Left ventricle myocardium superior (tissue), 1 donor: ENCODE measurements at places on chromosomes 5 and 9. TPM values are rescaled to one million over a fixed set of nuclear protein-coding genes. Genes with fewer than 3 reads are reported as not detected.

- no peak for DNase-seq
Measured at GRCh38 chr9:107700847-107701246, 211.3 kb upstream of the KLF4 start.

GRCh38 chr5:176787676-176788075 lies 22.7 kb upstream of the UNC5A start:
- no peak for DNase-seq

- DNase-seq: no peak
Measured at GRCh38 chr9:134891053-134891452, 10.4 kb downstream of the FCN2 start.

- DNase-seq: no peak
Measured at GRCh38 chr9:29290516-29290915, 1717.2 kb upstream of the C9orf72 start.

- DNase-seq: no peak
Measured at GRCh38 chr5:32100230-32100629, 73.9 kb downstream of the GOLPH3 start.

- no peak for DNase-seq
Measured at GRCh38 chr9:112559629-112560413, 73.2 kb downstream of the KIAA1958 start.

DNA sequence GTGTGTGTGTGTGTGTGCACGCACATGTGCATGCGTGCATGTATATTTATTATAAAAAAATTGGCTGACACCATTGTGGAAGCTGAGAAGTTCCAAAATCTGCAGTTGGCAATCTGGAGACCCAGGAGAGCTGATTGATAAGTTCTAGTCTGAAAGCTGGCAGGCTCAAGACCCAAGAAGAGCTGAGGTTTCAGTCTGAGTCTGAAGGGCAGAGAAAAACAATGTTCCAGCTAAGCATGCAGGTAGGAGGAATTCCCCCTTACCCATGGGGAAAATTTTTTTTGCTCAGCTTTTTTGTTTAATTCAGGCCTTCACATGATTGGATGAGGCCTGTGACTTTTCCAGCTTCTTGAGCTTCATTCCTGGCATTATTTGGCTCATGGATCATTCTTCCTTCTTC lies 31.2 kb upstream of the ACTBL2 start:
- no peak for DNase-seq

- no peak for DNase-seq
Measured at GRCh38 chr9:121141306-121141705, 60.4 kb downstream of the RAB14 start.

DNA sequence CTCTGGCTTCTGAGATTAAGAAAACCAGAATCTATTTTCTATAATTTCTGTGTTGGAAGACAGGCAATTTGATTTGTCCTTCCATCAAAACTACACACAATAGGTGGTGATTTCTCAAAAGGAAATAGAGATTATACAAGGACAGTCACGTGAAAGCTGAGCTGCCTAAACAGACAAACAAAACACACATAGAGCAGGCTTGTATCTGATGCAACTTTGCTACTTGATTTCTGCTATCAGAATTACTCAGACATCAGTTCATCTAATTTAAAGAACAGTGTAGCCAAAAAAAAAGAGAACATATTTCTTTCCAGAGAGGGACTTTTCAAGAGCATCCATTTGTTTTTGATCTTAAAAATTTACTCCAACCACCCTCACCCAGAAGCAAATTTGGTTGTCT lies 2128.3 kb upstream of the C9orf72 start:
- DNase-seq: no peak

DNA sequence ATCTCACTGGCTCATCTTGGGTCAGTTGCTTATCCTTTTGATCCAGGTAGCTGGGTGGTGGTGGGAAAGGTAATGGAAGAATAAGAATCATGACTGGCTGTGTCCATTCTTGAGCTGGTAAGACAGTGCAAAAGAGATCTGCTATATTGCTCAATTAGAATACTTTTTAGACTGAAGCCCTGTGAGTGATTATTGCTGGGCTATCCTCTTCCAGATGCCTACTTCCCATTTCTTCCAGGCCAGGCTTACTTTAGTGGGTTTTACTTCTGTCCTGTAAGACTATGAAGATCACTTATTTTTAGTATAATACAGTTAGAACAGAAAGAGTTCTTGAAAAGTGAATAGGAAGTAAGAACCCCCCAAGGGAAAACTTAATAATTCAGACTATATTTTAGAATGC lies 7.2 kb downstream of the MARCHF6 start:
- no peak for DNase-seq

DNA sequence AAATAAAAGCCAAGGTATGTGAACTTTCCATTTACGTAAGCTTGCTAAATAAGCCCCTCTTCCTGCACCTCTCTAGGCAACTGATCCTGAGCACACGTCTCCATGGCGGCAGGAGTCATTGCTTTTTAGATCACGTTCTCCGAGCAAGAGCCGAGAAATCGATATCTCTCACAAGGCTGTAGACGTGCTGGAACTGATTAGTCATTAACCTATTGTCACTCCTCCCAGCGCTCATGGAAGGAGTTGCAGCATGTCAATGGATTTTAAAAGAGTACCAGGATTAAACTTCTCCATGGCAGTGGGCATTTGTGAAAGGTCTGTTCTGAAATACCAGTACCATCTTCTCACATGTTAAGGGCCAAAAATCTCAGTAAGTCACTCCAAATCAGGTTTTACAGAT lies 4.7 kb upstream of the ADCY2 start:
- no peak for DNase-seq

DNA sequence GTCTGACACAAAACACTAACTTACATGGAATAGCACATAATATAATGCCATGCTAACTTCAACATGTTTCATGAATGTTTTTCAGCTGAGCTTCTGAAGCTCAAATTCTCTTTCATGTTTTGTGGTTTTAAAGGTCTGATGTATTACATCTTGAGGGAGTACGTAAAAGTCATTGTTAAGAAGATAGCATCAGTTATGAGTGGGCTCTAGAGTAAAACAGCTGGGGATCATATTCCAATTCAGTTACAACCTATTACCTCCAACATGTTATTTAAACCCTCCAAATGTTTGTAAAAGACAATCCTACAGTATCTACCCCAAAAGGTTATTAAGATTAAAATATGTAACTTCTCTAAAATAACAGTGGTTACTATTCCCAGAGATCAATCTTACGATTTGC lies 19.2 kb downstream of the CETN3 start:
- no peak for DNase-seq

GRCh38 chr5:119309326-119309725 lies 46.5 kb upstream of the TNFAIP8 start:
- DNase-seq: no peak

DNA sequence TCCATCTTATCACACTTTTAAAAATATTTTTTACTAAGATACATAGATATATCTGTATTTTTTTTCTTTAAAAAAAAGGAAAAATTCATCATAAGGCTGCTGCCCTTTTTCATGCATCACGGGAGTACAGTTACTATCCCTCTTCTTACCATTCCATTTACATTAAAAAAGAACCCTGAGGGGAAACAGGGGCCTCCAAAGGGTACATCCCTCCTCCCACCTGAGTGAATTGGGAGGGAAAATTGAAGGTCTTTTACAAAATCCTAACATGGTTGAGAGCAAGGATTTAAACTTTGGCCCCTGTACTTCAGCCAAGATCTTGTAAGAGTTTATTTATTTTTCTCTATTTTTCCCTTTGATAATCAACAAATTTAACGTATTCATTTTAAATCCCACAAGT lies 319.2 kb downstream of the MLLT3 start:
- DNase-seq: no peak

- no peak for DNase-seq
Measured at GRCh38 chr5:93307557-93307956, 273.5 kb downstream of the NR2F1-AS1 start.

- no peak for DNase-seq
Measured at GRCh38 chr5:178965465-178966055, 24.6 kb downstream of the ZNF454 start.

DNA sequence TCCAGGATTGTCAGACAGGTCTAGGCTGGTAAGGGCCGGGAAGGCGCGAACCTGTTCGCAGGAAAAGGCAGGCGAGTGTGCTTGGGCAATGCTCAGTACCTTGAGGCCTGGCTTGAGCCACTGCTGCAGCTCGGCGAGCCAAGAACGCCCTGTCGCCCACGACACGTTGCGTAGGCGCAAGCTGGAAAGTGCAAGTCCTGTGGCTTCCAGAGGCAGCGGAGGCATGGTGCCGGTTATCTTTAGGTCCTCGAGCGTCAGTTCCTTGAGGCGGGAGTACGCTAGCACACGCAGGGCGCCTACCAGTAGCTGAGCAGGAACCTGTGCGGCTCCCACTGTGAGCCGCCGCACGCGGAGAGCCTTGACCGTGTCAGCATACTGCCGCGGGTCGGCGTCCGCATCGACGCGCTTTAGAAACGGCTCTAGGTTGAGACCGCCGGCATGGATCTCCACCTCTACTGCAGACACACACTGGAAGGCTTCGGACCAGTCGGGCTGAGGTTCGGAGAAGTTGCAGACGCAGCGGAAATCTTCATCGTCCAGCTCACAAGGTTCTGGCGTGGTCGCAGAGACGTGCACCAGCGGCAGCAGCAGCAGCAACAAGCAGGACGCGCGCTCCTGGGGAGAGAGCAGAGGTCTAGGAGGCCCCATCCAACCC lies 482 bp downstream of the CD14 start:
- DNase-seq: peak; percentile 74

- no peak for DNase-seq
Measured at GRCh38 chr5:71623221-71623794, 36.2 kb downstream of the MCCC2 start.

- no peak for DNase-seq
Measured at GRCh38 chr9:91835632-91836031, 114.4 kb downstream of the ROR2 start.

GRCh38 chr9:83199240-83199639 lies 136.3 kb upstream of the RASEF start:
- DNase-seq: no peak

GRCh38 chr5:14870337-14871213 lies 1.0 kb downstream of the ANKH start:
- peak; percentile 55 for DNase-seq

DNA sequence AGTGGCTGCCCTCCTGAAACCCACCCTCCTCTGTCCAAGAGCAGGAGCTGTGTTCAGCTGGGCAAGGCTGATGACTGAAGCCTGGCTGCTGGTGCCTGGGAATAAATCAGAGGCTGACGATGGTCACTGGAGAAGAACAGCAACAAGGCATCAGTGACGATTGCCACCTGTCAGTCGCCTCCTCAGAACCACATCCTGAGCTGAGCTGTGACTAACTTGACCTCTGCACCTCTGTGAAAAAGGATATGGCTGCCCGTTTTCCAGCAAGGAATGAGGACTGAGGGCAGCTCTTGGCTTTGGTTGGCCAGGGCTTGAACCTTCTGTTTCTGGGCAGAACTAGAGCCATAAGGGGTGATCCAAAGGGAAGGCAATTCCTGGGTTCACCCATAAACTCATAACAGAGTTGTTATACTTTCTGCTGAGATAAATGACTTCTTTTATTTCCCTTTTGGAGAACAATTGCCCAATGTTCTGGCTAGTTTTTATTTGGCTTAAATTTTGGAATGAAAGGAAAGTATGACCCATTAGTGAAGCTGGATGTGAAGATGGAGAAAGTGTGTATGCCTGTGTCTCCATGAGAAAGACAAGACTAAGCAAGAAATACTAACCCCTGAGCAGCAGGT lies 40.1 kb downstream of the TRIP13 start:
- no peak for DNase-seq

DNA sequence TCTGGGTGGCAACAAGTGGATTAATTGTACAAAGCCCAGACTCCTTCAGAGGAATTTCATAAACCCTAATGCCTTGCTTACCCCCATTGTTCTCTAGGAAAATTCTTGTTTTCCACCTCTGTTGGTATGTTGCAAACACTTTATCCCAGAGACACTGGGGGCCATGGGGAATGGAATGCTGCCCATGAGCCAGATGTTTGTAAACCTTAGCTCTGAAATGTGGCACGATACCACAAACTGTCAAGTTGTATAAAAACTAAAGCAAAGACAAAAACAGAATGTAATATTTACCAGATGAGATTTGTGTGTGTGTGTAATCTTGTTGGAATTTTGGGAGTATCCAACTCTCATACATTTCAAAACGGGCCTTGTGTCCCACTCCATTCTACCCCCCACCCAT lies 465.0 kb downstream of the EBF1 start:
- no peak for DNase-seq

DNA sequence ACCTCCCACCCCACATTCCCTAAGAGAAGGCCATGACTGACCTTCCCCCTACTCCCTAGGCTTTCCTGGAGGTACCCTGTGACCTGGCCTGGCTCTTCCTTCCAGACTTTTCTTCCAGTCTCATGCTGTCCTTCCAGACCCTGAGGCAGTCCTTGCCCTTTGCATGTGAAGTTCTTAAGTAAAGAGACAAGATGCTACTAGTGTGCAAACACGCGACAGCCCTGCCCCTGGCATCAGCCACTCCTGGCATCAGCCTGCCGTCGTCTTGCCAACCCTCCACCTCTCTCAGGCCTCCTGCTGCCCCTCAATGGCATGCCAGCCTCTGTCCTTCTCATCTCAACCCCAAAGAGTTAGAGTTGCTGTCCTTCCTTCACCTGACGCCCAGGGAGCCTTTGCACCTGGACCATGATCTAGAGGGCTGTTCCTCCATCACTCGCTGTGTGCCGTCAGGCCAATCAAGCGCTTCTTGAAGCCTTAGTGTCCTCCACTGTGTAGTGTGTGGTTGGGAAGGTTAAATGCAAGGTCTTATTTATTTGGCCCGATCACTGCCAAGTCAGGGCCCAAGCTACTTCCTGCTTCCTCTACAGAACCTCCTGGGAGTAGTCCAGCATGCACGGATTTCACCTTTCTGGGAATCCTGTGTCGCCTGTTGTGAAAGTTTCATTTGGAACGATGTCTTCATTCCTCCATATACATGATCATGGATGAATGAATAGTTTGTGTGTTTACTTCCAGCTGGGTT lies 61.9 kb downstream of the WWC1 start:
- DNase-seq: no peak

Gene FSD1L
- total RNA-seq: 4.8 TPM

Gene NPR2
- 24.6 TPM for total RNA-seq

Gene PIGO
- 9.5 TPM for total RNA-seq

Gene SOX30
- total RNA-seq: not detected

Gene OR13J1
- total RNA-seq: not detected

Gene ANKRD18B
- total RNA-seq: 0.89 TPM

Gene LRRC26
- not detected for total RNA-seq

Gene PCDHA1
- not detected for total RNA-seq

Gene NINJ1
- total RNA-seq: 46.8 TPM

Gene ZFP62
- 15.2 TPM for total RNA-seq

Gene SOHLH1
- total RNA-seq: not detected

Gene CNTNAP3B
- total RNA-seq: 7.2 TPM

Gene DDX4
- total RNA-seq: not detected
